Stimulated activated CD4-positive, alpha-beta T cell treated with anti-CD3 and anti-CD28 coated beads, Interleukin-4, amount 100 ng/mL, for 1 hour (primary cell): ENCODE measurements at places on chromosomes 7 and 10.

DNA sequence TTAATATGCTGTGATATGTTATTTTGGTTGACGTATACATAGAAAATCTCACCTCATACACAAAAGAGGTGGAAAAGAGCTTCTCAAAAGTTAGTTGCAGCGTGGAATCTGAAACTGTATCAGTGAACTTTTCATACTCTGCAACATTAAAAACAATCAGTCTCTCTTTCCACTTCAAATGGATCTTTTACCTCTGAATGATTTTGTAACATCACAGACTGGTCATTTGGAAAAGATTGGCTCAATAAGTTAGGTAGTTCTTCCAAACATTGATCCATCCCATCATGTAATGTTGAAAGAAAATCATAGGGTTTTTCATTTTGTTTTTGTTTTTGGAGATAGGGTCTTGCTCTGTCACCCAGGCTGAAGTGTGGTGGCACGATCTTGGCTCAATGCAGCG, 131.1 kb downstream of the AHR start:
- DNase-seq, result no peak

GRCh38 chr7:112052993-112053736, 153.0 kb downstream of the DOCK4 start:
- no peak for DNase-seq

DNA sequence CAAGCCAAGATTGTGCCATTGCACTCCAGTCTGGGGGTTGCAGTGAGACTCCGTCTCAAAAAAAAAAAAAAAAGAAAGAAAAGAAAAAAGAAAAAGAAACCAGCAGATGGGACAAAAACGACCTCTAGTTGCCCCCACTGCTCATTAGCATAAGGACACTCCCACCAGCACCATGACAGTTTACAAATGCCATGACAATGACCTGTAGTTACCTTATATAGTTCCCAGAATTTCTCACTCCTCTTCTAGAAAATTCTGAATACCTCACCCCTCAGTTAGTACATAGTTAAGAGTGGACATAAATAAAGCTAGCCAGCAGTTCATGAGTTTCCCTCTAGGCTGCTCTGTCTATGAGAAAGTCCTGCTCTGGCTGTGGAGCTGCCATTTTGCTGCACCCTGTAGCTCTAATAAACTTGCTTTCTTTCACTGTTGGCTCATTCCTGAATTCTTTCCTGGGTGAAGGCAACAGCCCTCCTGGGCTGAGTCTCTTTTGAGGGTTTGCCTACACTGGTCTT, 276.8 kb upstream of the AKR1E2 start:
- no peak for DNase-seq

DNA sequence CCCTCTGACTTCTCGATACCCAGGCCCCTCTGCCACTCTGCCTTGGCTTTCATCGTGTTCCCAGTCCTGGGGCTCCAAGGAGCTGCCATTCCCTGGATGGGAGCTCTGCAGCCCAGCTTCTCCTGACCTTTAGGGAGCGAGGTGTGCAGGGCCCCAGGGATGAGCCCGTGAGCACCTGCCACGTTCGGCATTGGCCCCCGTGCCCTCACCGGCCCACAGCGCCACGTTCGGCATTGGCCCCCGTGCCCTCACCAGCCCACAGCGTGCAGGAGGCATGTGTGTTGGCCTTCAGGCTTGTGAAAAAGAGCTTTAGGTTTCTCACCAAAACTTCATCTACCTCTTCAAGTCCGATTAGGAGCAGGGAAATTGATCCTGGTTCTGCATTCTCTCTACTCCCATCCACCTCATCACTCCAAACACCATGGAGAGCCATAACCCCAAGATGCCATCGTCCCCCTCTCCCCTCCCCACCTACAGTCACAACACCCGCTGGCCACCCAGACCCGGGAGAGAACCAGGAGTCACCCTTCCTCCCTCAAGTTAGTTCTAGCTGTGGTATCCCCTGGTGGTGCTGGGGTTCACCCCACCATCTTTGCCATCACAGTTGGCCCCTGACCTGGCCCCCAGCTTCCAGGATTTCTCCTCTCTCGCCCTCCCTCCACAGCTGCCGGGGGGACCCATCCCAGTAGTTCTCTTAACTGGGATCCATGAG, 119.4 kb upstream of the NPS start:
- DNase-seq, result no peak

- no peak for DNase-seq
These were observed 85.4 kb upstream of the GSDME start for GRCh38 chr7:24842449-24843241.
